ENCODE measurements at places on chromosomes 13 and 19.

DNA sequence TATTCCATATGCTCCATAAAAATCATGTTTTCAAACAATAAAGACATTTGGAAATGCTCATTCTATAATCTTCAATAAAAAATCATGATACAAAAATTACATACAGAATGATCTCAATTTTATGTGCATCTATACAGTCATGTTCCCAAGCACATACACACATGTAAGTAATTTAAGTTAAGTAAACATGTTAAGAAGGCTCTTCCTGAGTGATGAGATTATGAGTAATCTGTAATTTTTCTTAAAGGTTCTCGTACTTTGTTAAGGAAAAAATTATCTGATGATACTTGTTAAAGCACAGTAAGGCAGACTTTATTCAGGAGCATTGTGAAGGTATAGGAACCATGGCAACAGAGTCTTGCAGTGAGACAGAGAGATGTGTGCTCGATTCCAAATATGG, 30.0 kb upstream of the DLEU7 start:
- DNase-seq = no peak

DNA sequence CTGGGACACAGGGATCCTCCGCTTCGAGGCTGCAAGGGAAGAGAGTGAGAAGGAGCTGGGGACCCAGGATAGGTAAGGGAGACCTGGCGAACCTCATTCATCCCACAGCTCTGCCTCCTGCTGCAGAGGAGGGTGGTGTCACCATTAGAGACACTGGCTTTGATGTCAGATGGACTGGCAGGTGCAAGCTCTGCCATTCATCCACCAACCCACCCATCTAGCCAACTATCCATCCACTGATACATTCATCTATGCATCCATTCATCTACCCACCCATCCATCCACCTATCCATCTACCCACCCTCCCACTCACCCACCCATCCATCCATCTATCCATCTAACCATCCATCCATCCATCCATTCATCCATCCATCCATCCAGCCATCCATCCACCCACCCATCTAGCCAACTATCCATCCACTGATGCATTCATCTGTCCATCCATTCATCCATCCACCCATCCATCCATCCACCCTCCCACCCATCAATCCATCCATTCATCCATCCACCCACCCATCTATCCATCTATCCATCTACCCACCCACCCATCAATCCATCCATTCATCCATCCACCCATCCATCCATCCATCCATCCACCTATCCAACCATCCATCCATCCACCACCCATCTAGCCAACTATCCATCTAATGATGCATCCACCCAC, 5.7 kb downstream of the C19orf33 start:
- DNase-seq = no peak

GRCh38 chr13:80341101-80341755, at the start of gene SPRY2:
Gene SPRY2, minus strand, starts transcription at chr13:80341126. Its CDS starts 3,421 bp downstream, at chr13:80337705.
- DNase-seq = peak; percentile 83

DNA sequence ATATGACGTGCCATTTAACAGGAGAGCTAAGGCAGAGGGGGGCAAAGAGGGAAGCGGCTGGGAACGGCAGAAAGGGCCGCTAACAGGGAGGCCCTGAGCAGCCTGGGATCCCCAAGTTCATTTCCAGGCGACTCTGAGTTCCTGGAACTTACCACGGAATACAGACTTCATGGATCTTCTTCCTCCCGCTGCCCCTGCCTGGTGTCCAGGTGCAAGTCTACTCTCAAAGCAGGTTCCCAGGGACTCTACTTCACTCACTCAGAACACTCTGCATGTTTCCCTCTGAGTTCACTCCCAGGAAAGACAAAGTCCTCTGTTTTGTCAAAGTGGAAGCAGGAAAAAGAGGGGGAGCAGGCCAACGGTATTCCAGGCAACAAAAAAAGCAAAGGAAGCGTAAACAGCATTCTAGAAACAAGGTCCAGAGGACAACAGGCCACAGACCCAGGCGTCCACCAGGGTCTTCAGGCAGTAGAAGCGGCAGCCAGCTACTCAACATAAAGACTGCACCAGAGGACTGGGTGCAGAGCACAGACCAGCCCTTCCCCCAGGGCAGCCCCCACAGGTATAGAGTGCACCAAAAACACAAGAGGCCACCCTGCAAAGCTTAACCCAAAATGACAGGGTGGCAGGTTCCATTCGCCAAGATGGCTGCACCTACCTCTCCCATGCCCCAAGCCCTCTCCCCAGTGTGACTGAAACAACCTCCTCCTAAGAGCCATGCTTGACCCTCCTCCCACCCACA, 3.0 kb downstream of the MIER2 start:
- DNase-seq = no peak

DNA sequence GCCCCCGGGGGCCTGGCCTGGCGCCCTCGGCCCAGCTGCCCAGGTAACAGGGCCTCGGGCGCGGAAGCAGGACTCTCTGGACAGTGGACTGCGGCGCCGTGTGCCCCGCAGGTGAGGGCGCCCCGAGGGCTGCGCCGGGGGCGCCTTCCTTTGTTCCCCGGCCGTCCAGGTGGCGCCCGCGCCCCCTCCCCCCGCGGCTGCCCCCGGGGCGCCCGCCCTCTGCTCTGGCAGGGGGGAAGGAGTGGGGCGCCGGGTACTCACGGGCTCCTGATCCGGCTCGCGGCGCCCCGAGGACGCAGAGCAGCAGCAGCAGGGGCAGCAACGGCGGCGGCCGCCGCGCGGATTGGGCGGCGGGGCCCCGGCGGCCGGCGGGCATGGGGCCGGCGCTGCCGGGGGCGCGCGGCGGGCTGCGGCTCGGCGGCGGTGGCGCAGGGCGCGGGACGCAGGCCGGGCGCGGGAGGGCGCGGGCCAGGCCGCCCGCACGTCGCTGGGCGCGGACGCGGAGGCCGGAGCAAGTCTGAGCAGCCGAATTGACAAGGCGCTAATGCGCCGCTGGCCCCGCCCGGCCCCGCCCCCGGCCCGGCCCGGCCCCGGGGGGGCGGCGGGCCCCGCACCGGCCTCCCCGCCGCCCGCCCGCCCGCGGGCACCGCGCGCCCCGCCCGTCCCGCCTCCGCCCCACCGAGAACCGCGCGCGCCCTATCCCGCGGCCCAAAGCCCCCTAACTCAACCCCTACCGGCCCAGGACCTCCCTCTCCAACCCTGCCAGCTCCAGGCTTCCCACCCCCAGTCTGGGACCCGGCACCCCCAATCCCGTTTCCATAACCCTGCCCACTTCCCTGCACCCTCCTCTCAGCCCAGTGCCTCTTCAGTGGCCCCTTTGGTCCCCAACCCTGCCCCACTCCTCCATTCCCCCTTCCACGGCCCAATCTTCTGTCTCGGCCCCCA, at the start of gene CRLF1:
CRLF1 (minus strand) TSS at position 519 of the 945 bp plus-strand sequence; CDS start at position 376, 143 bp downstream.
- DNase-seq = no peak

DNA sequence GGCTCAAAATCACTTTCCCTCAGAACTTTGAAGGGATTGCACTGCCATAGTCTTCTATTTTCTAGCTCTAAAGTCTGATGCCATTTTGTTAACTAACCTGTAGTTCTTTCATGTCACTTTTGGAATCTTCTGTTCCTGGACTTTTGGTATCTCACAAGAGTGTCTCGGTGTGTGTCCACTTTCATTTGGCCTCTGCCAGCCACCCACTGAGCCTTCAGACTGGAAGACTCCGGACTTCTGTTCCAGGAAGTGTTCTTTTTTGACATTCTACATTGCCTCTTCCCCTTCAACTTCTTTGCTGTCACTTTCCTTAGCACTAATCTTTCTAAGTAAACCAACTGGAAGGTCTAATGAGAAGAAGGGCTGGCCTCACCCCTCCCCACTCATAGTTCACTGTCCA, 25.0 kb upstream of the LAMP1 start:
- no peak for DNase-seq

- no peak for DNase-seq
These were observed 50.9 kb downstream of the AKAP11 start for GRCh38 chr13:42322806-42323205.

DNA sequence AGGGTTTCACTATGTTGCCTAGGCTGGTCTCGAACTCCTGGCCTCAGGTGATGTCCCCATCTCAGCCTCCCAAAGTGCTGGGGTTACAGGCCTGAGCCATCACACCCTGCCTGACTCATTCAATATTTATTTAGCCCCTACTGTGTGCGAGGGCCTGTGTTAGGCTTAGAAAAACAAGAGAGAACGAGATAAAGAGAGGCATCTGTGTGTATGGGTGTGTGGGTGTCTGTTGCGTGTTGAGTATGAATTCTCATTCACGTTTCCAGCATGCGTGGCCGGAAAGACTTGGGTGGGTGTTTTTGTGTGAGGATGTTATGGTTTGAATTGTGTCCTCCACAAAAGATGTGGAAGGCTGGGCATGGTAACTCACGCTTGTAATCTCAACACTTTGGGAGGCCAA, 9.5 kb downstream of the GADD45B start:
- DNase-seq = no peak

GRCh38 chr13:75760131-75761021, 124.2 kb downstream of the LMO7 start:
- DNase-seq = no peak
